ENCODE measurements at places on chromosomes 6 and 20. TPM values are rescaled to one million over a fixed set of nuclear protein-coding genes. Genes with fewer than 3 reads are reported as not detected.
A peak's percentile ranks its signal among the peaks of the same experiment; 100 is the strongest.

Gene FAM210B
- total RNA-seq: 26.4 TPM

Gene FAM110A
- 3.2 TPM for total RNA-seq

- peak; percentile 72 for DNase-seq
Measured at GRCh38 chr6:14721103-14721758, 524.6 kb upstream of the JARID2 start.

Gene VWA7
- 8.5 TPM for total RNA-seq

GRCh38 chr6:166989427-166990032 lies 9.7 kb upstream of the CEP43 start:
- DNase-seq: peak; percentile 49

- DNase-seq: no peak
Measured at GRCh38 chr6:138987080-138987642, 892 bp downstream of the REPS1 start.

Gene MYBL2
- total RNA-seq: 14.2 TPM

Gene NXT1
- 35.9 TPM for total RNA-seq

GRCh38 chr6:130565696-130566095 lies 199.9 kb downstream of the TMEM200A start:
- no peak for DNase-seq

GRCh38 chr6:20274137-20274536 lies 61.9 kb upstream of the MBOAT1 start:
- DNase-seq: no peak

- DNase-seq: peak; percentile 28
Measured at GRCh38 chr6:140850438-140850837, 1282.3 kb upstream of the GJE1 start.

DNA sequence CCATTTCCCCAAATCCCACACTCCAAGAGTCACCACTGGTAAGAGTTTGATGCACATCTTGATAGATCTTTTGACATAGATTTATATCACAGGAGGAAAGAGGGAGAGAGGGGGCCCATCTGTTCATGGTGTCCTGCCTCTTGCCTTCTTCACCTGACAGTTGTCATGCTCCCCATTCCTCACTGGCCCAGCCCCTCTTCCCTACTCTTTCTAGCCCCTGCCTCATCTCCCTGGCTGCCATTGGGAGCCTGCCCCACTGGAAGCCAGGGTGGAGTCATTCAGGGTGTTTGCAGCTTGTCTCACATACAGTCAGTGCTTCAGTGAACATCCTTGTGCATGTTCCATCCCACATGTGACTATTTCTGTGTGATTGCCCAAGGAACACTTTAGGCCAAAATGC lies 27.6 kb downstream of the SIRPA start:
- DNase-seq: no peak

Gene PLCG1
- 134 TPM for total RNA-seq

DNA sequence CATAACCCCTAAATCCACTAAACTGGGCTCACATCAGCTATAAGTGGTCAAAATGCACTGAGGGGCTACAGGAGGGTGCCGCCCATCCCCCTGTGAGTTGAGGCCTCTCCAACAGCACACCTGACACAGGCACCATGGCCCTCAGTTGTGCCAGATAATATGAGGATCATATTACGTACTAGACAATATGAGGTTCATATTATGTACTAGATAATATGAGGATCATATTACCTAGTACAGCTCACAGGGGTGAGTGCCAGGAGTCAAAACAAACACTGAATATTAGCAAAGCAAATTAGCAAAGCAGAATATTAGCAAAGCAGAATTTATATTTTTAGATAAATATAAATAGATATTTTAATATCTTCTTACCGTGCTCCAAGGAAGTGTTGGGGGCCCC lies 35.3 kb downstream of the CD24 start:
- no peak for DNase-seq

- no peak for DNase-seq
Measured at GRCh38 chr20:48471759-48472408, 355.9 kb downstream of the PREX1 start.

- DNase-seq: no peak
Measured at GRCh38 chr6:16687045-16687444, 74.2 kb downstream of the ATXN1 start.

DNA sequence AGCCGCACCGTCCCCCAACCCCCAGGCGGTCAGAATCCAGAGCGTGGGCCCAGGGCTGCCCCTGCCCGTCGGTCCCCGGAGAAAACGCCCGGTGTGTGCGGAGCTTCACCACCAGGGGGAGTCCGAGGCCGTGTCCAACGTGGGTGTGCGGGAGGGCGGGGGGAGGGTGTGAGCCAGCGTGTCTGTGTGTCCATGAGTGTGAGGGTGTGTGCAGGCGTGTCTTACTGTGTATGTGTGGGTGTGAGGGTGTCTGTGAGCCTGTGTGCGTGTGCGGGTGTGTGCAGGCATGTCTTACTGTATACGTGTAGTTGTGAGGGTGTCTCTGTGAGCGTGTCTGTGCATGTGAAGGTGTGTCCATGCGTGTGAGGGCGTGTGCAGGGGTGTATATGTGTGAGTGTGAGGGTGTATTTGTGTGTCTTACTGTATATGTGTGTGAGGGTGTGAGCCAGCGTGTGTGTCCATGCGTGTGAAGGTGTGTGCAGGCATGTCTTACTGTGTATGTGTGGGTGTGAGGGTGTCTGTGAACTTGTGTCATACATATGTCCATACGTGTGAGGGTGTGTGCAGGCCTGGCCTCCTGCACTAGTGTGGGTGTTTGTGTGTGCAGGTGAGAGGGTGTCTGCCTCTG lies 24.6 kb upstream of the GATA5 start:
- peak; percentile 19 for DNase-seq

GRCh38 chr6:90764001-90764400 lies 177.1 kb upstream of the MAP3K7 start:
- DNase-seq: no peak

DNA sequence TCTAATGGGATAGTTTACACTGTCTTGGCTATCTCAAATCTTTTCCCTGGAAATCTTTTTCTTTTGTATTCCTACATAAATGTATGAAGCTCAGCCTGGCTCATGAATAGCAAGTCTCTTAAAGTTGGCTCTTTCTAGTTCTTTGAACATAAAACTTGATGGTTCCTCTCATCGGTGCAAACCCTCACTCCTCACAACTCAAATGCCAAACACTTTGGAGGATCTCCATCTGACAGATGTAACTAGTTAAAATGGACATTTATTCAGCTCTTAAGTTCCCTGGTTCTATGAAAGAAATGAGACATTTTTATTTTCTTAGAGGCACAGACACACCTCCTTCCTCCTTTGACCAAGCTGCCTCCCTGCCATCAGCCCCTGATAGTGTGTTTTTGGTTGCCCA lies 43.6 kb upstream of the IL17A start:
- no peak for DNase-seq

DNA sequence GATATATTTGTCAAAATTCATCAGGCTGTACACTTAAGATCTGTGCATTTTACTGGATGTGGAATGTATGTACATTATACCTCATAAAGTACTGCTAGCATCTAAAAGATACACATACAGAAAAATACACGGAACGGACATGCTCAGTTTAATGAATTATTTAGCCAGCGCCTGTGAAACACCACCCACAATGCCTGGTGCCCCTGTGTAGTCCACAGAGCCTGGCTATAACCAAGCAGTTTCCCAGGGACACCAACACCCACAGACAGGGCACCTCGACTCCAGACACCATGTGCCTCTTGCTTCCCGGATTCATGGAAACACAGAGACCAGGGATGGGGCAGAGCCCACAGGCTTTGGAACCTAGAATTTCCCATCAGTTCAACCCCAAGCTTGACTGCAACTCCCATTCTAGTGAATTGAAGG lies 17.4 kb upstream of the ARMC12 start:
- DNase-seq: no peak

Gene WASF1
- 22.8 TPM for total RNA-seq

DNA sequence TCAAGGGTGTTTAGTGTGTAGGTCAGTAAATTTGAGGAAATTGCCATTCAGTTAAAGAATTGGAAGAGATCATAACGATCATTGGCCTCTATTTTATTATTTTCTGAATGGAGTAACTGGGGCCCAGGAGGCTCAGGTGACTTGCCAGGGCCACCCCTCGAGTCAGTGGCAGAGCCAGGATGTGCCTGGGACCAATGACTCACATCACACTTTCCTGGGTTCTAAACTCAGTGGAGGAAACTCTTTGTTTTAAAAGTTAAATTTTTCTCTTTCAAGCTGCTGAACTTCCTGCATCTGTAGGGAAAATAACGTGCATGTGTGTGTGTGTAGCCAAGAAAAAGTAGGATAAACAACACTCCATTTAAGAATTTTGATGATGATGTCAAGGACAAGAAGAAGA lies 135.5 kb downstream of the MYLK4 start:
- DNase-seq: no peak

Gene DPPA5
- total RNA-seq: not detected

- no peak for DNase-seq
Measured at GRCh38 chr20:33005132-33005566, 916 bp upstream of the SUN5 start.

Gene CDSN
- total RNA-seq: under 0.01 TPM

Gene GMEB2
- 12.9 TPM for total RNA-seq

- no peak for DNase-seq
Measured at GRCh38 chr20:57829805-57830514, 120.1 kb upstream of the PMEPA1 start.

Data from renal cortical epithelial cell (primary cell).